ENCODE measurements at places on chromosomes 1 and 21.

DNA sequence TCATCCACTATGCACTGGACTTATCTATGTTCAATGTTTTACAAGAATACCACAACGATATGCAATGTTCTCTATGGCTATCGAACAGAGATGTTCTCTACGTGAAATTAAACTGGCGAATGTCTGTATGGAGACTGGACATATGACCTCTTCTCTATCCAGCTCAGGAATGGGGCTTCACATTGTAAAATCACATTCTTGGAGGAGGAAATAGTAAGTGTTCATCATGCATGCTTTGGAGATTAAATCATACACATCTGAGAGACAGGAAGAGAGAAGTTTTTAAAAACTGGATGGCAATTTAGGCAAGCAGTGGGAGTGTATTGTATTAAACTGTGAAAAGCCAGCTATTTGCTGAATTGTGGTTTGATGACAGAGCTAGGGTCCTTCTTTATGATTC is 47.9 kb upstream of the RGL1 start:
- DNase-seq = no peak

DNA sequence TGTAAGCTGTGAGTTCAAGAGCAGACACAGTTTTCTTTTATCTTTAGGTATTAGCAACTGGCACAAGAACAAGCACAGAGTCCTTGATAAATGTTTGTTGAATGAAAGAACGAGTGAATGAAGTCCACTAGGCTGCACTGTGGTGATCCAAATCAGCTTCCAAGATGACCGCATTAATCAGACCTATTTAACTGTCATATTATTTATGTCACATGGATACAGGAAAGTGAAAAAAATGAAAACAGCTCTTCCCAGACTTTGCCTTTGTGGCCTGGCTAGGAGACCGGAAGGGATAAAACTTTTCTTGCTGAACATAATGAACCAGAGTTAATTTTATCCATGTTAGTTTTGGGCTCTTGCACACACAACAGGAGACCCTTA is 261.3 kb downstream of the TNR start:
- DNase-seq = no peak

GRCh38 chr1:24098102-24098501 is 13.8 kb downstream of the MYOM3 start:
- no peak for DNase-seq

GRCh38 chr1:192654591-192655251 is 18.8 kb downstream of the RGS13 start:
- DNase-seq = no peak

GRCh38 chr1:66237042-66237441 is 296.9 kb upstream of the SGIP1 start:
- DNase-seq = no peak

GRCh38 chr1:186326009-186326408 is 49.0 kb downstream of the TPR start:
- DNase-seq = no peak

GRCh38 chr21:16535626-16536025 is 805.8 kb downstream of the USP25 start:
- DNase-seq = no peak

DNA sequence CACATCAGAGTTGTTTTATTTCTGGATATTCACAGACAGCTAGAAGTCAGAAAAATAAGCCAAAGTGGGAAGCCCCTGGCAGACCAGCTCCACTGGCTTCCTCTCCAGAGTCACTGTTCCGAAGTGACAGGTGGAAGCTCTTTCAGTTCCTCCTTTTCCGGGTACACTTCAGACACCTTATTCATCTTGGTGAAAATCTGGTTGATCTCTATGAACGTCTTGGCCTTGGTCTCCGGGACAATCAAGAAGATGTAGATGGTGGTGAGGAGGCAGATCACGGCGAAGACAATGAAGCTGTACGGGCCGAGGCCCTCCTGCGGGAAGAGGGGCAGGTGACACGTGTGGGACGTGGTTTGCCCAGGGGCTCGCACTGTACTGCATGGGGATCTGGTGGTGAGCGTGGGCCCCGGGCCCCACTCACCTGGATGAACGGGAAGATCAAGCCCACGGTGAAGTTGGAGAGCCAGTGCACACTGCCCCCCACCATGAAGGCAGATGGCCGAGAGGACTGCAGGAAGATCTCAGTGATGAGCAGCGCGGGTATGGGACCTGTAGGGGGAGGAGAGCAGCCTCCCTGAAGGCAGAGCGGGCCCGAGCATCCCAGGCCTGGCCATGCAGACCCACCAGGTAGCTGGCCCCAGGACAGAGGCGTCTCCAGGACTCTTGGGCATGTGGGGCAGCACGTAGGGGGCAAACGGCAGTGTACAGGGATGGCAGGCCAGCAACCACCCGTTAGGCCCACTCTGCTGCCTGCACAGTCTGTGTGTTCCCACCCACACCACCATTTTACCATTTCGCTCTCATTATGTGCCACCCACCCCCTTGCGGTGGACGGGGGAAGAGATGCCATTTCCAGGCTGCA is 11.5 kb upstream of the SLC2A7 start:
- DNase-seq = no peak
